ENCODE measurements at places on chromosomes 6 and 20.
A peak's percentile ranks its signal among the peaks of the same experiment; 100 is the strongest.

DNA sequence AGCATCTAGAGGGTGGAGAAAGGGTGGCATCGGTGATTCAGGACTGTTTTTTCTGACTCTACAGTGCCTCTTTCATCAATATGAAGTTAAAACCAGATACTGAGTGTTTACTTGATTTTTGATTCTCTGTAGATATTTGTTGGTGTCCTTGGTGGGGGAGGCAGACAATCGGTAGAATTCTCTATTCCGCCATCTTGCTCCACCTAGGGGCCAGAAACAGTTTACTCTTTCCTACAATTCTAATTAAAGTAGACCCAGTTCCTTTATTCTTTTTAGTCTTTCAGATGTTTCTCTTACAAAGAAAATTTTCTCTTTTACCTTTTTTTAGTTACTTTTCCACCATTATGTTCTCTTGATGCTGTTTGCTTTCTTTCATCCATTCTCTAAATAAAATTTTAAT lies 162.1 kb upstream of the RAB32 start:
- no peak for DNase-seq

- DNase-seq, result no peak
These were observed 100.5 kb upstream of the SUPT3H start for GRCh38 chr6:45478240-45478639.

DNA sequence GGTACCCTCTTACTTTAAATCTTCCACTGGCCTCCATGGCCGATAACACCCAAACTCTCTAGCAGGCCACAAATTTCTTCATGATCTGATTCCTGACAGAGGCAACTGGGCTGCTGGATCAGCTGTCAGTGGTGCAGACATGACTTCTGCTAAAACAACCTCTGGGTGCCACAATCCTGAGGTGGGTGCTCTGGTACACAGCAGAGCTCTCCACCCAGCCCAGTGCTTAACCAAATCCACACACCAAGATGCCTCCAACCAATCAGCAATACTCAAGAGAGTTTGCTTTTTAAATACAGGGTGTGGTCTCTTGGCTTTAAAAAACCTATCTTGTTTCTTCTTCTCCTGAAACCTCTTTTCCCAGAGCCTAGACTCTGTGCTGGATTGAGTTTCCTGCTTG lies 126.6 kb upstream of the SPACA1 start:
- DNase-seq, result no peak

DNA sequence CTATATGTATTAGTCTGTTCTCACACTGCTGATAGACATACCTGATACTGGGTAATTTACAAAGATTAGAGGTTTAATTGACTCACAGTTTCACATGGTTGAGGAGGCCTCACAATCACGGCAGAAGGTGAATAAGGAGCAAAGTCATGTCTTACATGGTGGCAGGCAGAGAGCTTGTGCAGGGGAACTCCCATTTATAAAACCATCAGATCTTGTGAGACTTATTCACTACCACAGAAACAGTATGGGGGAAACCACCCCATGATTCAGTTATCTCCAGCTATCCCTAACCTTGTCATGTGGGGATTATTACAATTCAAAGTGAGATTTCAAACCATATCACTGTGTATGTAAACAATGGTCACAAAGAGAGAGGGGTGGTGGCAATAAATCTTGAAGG lies 6.6 kb downstream of the CST8 start:
- peak; percentile 59 for DNase-seq

DNA sequence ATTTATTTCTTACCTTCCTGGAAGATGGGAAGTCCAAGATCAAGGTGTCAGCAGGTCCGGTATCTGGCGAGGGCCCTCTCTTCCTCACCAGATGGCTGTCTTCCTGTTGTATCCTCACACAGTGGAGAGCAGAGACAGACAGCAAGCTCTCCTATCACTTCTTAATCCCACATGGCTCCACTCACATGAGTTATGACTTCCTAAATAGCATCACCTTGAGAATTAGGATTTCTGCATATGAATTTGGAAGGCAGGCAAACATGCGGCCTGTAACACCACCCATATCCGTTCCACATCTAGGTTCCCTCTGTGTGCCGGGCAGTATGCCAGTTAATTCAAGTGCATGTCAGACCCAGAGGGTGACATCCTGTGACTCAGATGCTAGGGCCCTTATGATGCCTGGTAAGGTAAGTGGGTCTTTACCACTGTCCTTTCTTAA lies 2.1 kb downstream of the RAET1E start:
- DNase-seq, result peak; percentile 61

- DNase-seq, result no peak
These were observed 118.2 kb downstream of the PRIM2 start for GRCh38 chr6:57435475-57436160.

- no peak for DNase-seq
These were observed 54.7 kb downstream of the MRPL14 start for GRCh38 chr6:44072452-44072958.

DNA sequence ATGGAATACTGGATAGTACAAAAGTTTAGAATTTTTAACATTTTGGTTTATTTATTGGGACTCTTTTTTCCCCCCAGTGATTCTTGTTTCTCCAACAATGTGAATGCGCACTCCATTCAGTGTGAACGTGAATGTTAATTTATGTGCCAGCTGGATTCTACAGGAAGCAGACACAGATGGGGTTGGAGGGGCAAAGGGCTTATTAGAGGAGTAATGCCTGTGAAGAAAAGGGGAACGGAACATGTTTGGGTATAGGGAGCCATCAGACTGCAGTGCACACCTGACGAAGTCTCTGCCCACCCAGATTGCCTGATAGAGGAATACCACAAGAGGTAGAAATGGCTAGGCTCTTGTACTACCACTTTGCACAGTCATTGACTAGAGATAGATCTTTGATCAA lies 48.2 kb downstream of the PTPRA start:
- DNase-seq, result no peak

- DNase-seq, result no peak
These were observed 98.3 kb upstream of the FRMD1 start for GRCh38 chr6:168177103-168177891.

- DNase-seq, result peak; percentile 29
These were observed 67.4 kb upstream of the HINT3 start for GRCh38 chr6:125888989-125889656.

Data from activated T-cell treated with anti-CD3 and anti-CD28 coated beads, Interleukin-2, amount 50 U/mL, for 72 hours (primary cell).